ENCODE measurements at places on chromosomes 12 and 14.

- no peak for DNase-seq
Observed at GRCh38 chr14:34685819-34686428, 28.5 kb downstream of the CFL2 start.

DNA sequence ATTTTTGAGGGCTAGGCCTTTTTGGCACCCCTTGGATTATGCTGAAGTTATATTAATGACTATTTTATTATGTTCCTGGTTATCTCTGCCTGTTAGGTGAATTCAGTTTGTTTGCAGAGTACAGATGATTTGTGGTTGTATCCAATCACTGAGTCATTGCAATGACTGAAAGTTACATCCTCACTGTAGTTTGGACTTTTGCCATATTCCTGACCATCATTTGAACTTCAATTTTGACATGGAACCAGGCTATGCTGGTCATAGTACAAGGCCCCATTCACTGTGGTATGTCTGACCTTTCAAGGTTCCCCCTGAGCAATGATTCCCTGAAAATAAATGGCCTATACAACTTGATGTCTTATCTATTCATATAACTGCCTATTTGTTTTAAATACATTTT lies 621.0 kb downstream of the CCER1 start:
- no peak for DNase-seq

- DNase-seq, result no peak
Observed at GRCh38 chr14:36583893-36584811, 1.7 kb upstream of the NKX2-8 start.

GRCh38 chr12:52027085-52027843 lies 20.5 kb downstream of the TAMALIN start:
- no peak for DNase-seq

GRCh38 chr14:59869381-59870255 lies 958 bp downstream of the RTN1 start:
- DNase-seq, result no peak

GRCh38 chr12:103808239-103808880 lies 32.7 kb downstream of the NT5DC3 start:
- no peak for DNase-seq

GRCh38 chr12:60070552-60070951 lies 474.7 kb downstream of the SLC16A7 start:
- no peak for DNase-seq

DNA sequence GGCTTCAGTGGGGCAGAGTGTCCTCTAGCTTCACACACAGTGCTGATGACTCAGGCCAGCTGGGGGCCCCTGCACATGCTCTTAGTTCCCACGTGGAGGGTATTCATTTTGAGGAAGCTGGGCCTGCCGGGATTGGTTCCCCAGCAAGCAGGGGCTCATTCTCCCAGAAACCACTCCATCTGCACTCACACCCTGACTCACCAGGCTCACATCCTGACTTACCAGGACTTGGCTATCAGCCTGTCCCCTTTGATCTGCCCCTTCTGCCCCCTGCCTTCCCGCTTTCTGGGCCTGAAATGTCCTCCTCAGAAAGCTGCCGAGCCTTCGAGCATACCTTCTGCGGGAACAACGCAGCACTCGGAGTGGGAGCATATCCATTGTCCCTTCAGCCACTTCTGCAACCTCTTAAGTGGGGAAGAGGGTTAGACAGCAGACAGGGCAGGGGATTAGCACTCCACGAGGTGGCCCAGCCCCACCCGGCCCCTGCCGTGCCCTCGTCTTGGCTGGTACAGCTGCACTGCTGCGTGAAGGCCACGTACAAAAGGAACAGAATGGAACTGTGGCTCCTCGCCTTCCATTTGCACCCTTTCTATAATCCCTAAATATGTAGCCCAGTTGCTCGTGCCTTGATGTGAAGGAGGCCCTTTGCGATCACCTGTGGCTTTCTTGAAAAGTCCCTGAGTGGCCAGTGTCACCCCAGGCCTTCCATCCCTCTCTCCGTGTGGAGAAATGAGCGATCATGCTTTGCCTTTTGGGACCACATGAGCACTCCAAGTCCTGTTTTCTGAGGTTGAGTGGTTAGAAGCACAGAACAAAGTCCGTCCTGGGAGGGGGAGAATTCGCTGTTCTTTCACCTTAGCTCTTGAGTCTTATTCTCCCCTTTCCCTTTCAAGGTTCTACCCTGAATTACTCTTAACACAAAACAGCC lies 26.1 kb downstream of the TPCN1 start:
- DNase-seq, result no peak

DNA sequence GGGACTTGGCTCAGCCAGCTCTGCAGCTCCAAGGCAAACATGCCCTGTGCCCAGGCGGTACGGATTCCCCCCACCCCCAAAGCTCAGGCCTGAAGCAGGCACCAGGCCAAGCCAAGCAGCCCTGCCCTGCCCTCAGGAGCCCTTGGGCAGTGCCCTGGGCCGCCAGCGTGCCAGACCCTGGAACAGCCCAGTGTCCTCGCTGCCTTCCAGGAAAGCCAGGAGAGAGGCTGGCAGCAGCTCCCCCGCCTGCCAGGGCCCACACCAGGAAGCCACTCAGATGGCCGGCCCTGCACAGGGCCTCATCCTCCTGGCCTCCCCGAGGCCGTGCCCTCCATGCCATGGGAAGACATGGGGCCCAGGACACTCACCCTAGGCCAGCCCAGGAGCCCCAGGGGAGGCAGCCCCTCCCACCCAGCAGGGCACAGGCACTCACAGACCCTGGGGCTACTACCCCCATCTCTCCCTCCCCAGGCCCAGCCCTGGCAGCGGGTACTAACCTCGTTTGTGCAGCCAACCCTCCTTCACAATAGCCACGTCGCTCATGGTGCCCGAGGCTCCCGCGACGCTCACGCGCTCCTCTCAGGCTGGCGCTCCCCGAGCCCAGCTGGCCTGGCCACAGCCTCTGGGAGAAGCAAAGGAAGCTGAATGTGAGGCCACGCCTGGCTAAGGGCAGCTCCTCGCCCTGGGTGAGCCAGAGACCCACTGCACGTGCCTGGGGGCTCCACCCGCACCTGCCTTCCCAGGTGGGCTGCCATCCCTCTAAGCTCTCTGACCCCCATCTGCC lies 3.3 kb downstream of the AKT1 start:
- DNase-seq, result no peak

DNA sequence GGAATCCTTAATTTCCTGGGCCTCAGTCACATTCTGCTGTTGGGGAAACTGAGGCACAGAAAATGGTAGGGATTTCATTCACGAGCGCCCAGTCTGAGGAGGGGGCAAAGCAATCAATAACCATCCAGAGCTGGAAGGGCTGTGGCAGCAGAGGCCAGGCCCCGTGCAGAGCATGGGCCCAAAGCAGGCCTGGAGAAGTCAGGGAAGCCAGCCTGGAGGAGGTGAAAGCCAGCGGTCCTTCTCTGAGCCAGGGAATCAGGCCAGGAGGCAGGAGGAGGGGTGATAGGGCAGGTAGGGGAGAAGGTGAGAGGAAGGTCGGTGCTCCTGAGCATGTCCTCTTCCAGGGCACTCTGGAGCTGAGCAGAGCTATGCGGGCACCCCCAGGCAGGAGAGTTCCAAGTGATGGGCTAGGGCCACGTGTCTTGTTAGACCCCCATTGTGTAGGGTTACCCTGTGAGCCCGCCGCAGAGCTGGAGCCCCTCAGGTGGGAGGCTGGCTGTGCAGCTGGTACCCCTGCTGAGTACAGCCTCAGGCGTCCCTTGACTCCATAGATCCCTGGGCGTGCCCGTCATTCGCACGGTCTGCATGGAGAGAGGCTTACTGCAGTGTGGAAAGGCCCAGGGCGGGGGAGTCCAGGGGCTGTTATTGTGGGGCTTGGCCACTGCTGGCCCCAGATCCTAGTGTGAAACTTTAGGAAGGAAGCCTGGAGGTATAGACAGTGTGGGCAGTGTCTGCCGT lies 4.8 kb downstream of the TNFAIP2 start:
- DNase-seq, result no peak

GRCh38 chr14:22147716-22148115 lies 441.3 kb downstream of the DAD1 start:
- DNase-seq, result no peak

DNA sequence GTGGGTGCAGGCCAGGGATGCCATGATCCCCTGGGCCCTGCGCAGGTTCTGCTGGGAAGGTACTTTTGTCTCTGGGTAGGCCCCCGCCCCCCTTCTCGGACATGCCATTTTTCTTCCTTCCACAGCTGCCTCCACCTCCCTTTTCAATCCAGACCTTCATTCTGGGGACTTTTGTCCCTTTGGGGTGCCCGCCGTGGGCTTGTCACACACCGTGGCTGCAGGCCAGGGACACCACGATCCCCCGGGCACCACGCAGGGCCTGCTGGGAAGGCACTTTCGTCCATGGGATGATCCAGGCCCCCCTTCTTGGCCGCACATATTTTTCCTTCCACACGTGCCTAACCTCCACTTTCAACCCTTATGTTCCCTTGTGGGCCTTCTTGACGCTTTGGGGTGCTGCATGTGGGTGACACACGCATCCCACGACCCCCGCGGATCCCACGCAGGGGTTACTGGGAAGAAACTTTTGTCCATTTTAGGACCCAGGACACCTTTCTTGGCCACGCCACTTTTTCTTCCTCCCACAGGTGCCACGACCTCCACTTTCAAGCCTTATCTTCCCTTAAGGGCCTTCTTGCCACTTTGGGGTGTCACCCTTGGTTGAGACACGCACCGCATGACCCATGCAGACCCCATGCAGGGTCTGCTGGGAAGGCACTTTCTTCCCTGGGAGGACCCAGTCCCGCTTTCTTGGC lies 272.5 kb downstream of the ALG10 start:
- no peak for DNase-seq

GRCh38 chr14:68774771-68775613 lies 17.9 kb downstream of the ZFP36L1 start:
- DNase-seq, result peak; percentile 50

GRCh38 chr14:51648296-51648695 lies 3.4 kb upstream of the FRMD6 start:
- DNase-seq, result peak; percentile 15

- DNase-seq, result no peak
Observed at GRCh38 chr12:69816082-69816481, 8.9 kb upstream of the MYRFL start.

DNA sequence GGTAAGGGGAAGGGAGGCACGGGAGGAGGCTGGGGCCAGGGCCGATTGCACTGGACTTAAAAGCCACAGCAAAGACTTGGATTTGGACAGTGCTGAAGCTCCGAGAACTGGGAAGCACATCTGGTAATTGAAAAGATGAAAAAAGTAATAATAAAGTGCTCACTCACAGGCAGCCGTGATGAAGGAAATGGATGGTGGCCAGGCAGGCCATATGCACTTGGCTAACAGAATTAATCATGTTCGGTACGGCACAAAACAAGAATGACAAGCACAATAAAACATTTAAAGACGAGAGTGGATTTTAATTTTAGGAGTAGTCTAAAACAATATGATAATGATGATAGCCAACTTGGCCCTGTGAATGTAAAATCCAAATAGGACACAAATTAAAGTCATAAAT lies 154.3 kb downstream of the VRK1 start:
- DNase-seq, result no peak

DNA sequence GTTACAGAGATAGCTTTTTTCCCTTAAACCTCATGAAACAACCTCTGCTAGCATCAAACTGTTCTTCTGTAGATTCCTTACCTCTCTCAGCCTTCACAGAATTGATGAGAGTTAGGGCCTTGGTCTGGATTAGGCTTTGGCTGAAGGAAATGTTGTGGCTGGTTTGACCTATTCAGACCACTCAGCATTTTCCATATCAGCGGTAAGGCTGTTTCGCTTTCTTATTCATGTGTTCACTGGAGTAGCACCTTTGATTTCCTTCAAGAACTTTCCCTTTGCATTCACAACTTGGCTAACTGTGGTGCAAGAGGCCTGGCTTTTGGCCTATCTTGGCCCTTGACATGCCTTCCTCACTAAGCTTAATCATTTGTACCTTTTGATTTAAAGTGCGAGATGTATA lies 50.7 kb upstream of the NRXN3 start:
- DNase-seq, result no peak

- no peak for DNase-seq
Observed at GRCh38 chr14:23608454-23608853, 27.7 kb upstream of the DHRS2 start.

DNA sequence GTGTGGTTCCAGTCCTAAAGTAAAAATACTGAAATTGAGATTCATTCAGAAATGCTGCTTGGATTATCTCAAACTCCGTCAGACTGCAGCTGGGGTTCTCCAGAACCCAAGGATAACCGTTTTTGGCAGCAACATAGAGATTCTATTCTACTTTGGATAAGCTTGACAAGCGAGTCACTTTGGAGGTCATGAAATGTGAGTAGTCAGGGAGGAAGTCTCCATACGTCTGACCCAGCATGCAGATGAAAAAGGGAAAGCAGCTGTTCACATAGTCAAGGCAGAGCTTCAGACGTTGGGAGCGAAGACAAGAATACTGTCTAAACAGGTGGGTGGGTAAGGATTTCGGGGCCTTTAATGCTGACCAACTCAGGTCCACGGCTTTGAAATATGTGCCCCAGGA lies 14.9 kb upstream of the HSP90B1 start:
- DNase-seq, result no peak

- DNase-seq, result no peak
Observed at GRCh38 chr12:89346741-89347324, 5.5 kb downstream of the DUSP6 start.

DNA sequence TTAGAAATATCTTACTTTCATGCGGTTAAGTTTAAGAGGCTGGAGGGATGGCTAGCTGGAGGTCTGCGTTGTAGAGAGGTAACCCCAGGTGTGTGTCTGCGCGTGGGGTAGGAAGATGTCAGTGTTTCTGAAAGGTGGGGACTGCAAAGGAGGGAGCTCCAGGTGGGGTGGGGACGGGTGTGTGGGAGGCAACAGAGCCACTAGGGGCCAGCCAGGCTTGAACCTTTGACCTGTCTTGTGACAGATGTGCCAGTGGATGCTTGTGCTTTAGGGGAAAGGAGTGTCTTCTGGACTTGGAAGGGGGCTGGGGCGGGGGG lies 841 bp downstream of the GLI1 start:
- no peak for DNase-seq
